ENCODE measurements at places on chromosomes 3 and 15. TPM values are rescaled to one million over a fixed set of nuclear protein-coding genes. Genes with fewer than 3 reads are reported as not detected.

DNA sequence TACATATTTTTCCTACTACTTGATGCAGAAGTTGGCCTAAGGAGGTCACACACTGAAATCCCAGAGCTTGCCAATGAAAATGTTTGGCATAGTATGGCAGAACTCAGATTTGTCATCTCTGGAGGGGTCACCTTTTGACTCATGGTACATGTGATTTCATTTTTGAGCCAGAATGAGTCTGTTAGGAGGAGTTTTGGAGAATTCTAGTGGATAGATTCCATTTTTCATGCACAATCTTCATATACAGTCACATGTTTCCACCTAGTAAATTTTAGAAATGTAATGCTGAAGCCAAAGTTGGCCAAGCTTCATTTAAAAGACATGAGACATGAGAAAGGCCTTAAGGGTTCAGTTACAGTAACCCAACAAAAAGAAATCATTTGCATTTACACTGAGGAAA lies 97.8 kb upstream of the IGSF10 start:
- no peak overlapping the region for H3K27ac ChIP-seq
- H3K4me3 ChIP-seq = no peak overlapping the region
- no peak for DNase-seq
- no peaks in the 10 kb centered on the region for H3K36me3 ChIP-seq
- H3K4me1 ChIP-seq = peaks cover 7% of the 10 kb centered on the region

GRCh38 chr15:28130651-28131050 lies 31.5 kb upstream of the OCA2 start:
- no peak for DNase-seq
- H3K4me1 ChIP-seq = no peaks in the 10 kb centered on the region
- H3K4me3 ChIP-seq = no peak overlapping the region
- H3K36me3 ChIP-seq = peaks cover 25% of the 10 kb centered on the region
- no peak overlapping the region for H3K27ac ChIP-seq

DNA sequence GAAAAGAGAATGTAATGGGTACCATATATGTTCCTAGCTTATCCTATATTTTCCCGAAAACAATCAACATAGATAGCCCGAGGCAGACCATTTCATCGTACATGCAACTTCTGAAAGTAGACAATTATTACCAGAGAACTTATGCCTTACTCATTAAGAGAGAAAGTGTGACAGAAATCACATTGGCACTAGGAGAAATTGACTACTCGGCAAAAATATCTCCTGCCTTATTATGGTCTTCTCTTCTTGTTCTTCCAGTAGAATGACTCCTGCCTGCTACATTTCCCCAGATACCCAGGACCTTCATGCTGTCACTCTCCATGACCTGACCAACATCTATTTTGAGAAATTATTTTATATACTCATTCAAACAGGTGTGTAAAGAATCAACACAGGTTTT lies 1015.7 kb downstream of the TUSC7 start:
- no peak for DNase-seq
- H3K4me1 ChIP-seq = no peaks in the 10 kb centered on the region
- H3K36me3 ChIP-seq = no peaks in the 10 kb centered on the region
- H3K27me3 ChIP-seq = peaks cover 3% of the 10 kb centered on the region

- H3K27ac ChIP-seq = no peak overlapping the region
- no peaks in the 10 kb centered on the region for H3K4me1 ChIP-seq
- DNase-seq = no peak
- H3K36me3 ChIP-seq = no peaks in the 10 kb centered on the region
- H3K4me3 ChIP-seq = no peak overlapping the region
These were observed 40.2 kb downstream of the IRAK2 start for GRCh38 chr3:10204921-10205320.

- H3K36me3 ChIP-seq = no peaks in the 10 kb centered on the region
- H3K27me3 ChIP-seq = peaks cover 3% of the 10 kb centered on the region
- DNase-seq = no peak
- H3K27ac ChIP-seq = no peak overlapping the region
These were observed 76.7 kb upstream of the LPP start for GRCh38 chr3:188077160-188077799.

The SENP8 gene
- polyA plus RNA-seq = 14.3 TPM

The IQCF5 gene
- polyA plus RNA-seq = not detected

Data from cardiac muscle cell (in vitro differentiated cells and primary cell).